Panc1 (cell line): ENCODE measurements at places on chromosomes 2 and 18. TPM values are rescaled to one million over a fixed set of nuclear protein-coding genes. Genes with fewer than 3 reads are reported as not detected.

MEIS1 gene
- total RNA-seq = 2.0 TPM

- no peak for DNase-seq
Observed at GRCh38 chr2:119122663-119123062, 35.9 kb downstream of the C1QL2 start.

DNA sequence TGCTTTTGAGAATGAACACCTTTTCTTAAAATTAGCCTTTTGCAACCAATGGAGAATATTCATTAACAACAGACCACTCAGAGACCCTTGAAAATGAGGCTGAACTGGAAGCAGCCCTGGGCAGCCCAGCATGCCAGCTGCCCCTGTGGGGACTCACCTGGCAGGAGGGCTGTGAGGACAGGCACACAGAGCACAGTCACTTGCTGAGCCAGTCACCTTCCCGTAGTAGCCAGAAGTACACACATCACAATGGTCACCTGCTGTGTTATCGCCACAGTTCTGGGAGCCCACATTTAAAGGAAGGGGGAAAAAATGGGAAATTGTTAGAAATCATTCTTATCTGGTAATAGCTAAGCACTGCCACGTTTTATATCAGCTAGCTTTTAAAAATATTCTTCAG is 115.5 kb downstream of the LAMA1 start:
- no peak for DNase-seq

SNORC gene
- total RNA-seq = 6.8 TPM

- DNase-seq = no peak
Observed at GRCh38 chr2:11553661-11554398, 20.0 kb downstream of the GREB1 start.

GPR39 gene
- 9.0 TPM for total RNA-seq

DNA sequence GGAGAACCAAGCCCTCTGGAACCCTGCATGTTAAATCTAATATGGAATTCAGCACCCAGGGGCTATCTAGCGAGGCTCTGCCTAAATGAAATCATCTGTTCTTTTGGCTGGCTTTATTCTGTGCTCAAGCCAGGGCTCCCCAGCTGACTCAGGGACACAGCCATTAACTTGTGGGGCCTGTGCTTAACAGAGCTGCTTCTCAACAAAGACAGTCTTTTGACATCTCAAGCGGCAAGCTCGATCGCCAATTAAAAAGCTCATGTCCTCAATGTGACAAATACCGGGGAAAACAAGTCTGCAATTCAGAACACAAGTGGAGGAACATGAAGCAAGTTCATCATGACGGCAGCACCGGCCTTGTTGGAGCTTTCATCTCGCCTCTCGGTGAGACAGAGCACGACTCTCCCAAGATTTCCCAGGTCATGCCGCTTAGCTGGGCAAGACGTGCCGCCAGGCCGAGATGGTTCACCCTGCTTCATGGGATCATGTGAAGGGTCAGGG is 64.9 kb downstream of the KLHL29 start:
- no peak for DNase-seq

GRCh38 chr18:34321066-34321465 is 96.4 kb upstream of the NOL4 start:
- DNase-seq = no peak
